Aorta (tissue), 5 donors: ENCODE measurements at places on chromosomes 12 and 14. TPM values are rescaled to one million over a fixed set of nuclear protein-coding genes. Genes with fewer than 3 reads are reported as not detected.

The PZP gene
- not detected for polyA plus RNA-seq

The TMEM119 gene
- polyA plus RNA-seq: 1.4 TPM

The ZDHHC22 gene
- polyA plus RNA-seq: not detected

The CLSTN3 gene
- polyA plus RNA-seq: 12.4 TPM

The LRP1-AS gene
- polyA plus RNA-seq: not detected

The GPR135 gene
- polyA plus RNA-seq: 0.50 TPM

The NEUROD4 gene
- polyA plus RNA-seq: not detected

The ARF3 gene
- 65.5 TPM for polyA plus RNA-seq

The ORMDL2 gene
- 32.5 TPM for polyA plus RNA-seq

The GLRX5 gene
- 54.2 TPM for polyA plus RNA-seq

The SMOC1 gene
- 5.8 TPM for polyA plus RNA-seq

The CNIH1 gene
- polyA plus RNA-seq: 86.1 TPM

The VDR gene
- 2.2 TPM for polyA plus RNA-seq

The MYRFL gene
- 3.1 TPM for polyA plus RNA-seq

The METTL1 gene
- polyA plus RNA-seq: 9.5 TPM

The MIPOL1 gene
- polyA plus RNA-seq: 3.4 TPM

The IL25 gene
- not detected for polyA plus RNA-seq

The TMEM179 gene
- not detected for polyA plus RNA-seq

The AKAP6 gene
- polyA plus RNA-seq: 7.4 TPM

The NYNRIN gene
- 1.8 TPM for polyA plus RNA-seq

The STXBP6 gene
- polyA plus RNA-seq: 10.5 TPM

The IL26 gene
- not detected for polyA plus RNA-seq

The SYT1 gene
- polyA plus RNA-seq: 0.05 TPM

The DCN gene
- 27.2 TPM for polyA plus RNA-seq

The CRACR2A gene
- 6.9 TPM for polyA plus RNA-seq

The TGM1 gene
- 0.88 TPM for polyA plus RNA-seq

The TMEM263 gene
- polyA plus RNA-seq: 40.2 TPM

The WASHC3 gene
- polyA plus RNA-seq: 62.0 TPM

The MYO1H gene
- polyA plus RNA-seq: not detected

The DEPDC4 gene
- polyA plus RNA-seq: 1.4 TPM

The NXPH4 gene
- polyA plus RNA-seq: 0.38 TPM

The RPAP3 gene
- polyA plus RNA-seq: 7.8 TPM

The AJUBA gene
- polyA plus RNA-seq: 3.8 TPM

The ABCC9 gene
- polyA plus RNA-seq: 0.69 TPM

The KRT6C gene
- 0.08 TPM for polyA plus RNA-seq

The PMCH gene
- polyA plus RNA-seq: not detected

The ANKRD33 gene
- polyA plus RNA-seq: not detected

The C3AR1 gene
- 4.8 TPM for polyA plus RNA-seq

The AQP6 gene
- not detected for polyA plus RNA-seq

The TEX52 gene
- polyA plus RNA-seq: not detected

The PAPLN gene
- 9.8 TPM for polyA plus RNA-seq

The AQP5 gene
- polyA plus RNA-seq: not detected

The LTBR gene
- polyA plus RNA-seq: 20.5 TPM

The CCDC77 gene
- polyA plus RNA-seq: 9.9 TPM

The FOXG1 gene
- not detected for polyA plus RNA-seq

The NUDT4 gene
- 78.8 TPM for polyA plus RNA-seq

The KLC1 gene
- polyA plus RNA-seq: 190 TPM
